ENCODE measurements at places on chromosomes 7 and 10.

GRCh38 chr7:111622084-111622483 is 59.8 kb upstream of the IMMP2L start:
- H3K4me1 ChIP-seq, result no peaks in the 10 kb centered on the region
- H3K27ac ChIP-seq, result no peak overlapping the region
- no peaks in the 10 kb centered on the region for H3K27me3 ChIP-seq
- DNase-seq, result no peak
- no peaks in the 10 kb centered on the region for H3K36me3 ChIP-seq

DNA sequence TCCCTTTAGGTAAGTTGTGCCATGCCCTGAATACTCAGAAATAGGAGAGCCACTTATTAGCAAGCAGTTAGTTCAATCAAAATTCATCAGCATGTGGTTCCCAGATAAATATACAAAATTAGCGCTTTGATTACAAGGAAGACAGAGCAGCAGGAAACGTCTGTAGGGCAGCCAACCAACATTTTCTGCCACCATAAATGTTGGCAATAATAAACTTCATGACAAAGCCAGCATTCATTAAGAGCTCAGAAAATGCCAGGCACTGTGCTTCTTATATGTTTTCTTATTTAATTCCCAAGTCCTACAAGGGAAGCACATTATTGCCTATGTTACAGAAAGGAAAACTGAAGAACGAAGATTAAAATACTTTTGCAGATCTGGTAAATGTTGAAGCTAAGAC is 22.0 kb upstream of the ABCB5 start:
- no peak for DNase-seq
- H3K27me3 ChIP-seq, result no peaks in the 10 kb centered on the region
- no peak overlapping the region for H3K4me3 ChIP-seq
- no peaks in the 10 kb centered on the region for H3K4me1 ChIP-seq

DNA sequence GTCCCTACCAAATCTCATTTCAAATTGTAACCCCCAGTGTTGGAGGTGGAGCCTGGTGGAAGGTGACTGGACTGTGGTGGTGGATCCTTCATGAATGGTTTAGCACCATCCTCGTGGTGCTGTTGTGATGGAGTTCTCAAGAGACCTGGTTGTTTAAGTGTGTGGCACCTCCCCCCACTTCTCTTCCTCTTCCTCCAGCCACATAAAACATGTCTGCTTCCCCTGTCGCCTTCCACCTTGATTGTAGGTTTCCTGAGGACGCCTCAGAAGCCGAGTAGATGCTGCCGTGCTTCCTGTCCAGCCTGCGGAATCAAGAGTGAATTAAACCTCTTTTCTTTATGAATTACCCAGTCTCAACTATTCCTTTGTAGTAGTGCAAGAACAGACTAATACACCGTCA is 21.0 kb downstream of the GRB10 start:
- DNase-seq, result no peak
- H3K4me1 ChIP-seq, result peaks cover 28% of the 10 kb centered on the region
- H3K36me3 ChIP-seq, result no peaks in the 10 kb centered on the region
- no peaks in the 10 kb centered on the region for H3K27me3 ChIP-seq
- no peak overlapping the region for H3K27ac ChIP-seq

GRCh38 chr7:43666938-43667337 is 62.4 kb downstream of the COA1 start:
- peaks cover 27% of the 10 kb centered on the region for H3K4me1 ChIP-seq
- H3K27ac ChIP-seq, result no peak overlapping the region
- no peak overlapping the region for H3K4me3 ChIP-seq
- H3K36me3 ChIP-seq, result peaks cover 5% of the 10 kb centered on the region
- no peaks in the 10 kb centered on the region for H3K27me3 ChIP-seq
- DNase-seq, result no peak

DNA sequence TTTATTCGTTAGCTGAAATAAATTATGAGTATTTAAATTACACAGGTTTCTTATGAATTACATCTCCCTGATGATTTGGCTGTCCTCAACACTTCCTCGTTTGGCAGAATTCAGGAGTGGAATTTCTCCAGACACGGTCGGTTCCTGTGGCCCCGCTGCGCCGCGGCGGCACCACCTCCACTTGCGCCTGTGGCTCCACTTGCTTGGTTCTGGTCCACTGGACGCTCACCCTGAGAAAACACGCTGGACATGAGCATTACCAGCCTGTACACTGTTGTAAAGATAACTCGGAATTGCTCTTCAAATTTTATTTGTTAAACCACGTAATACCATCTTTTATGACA is 85.3 kb downstream of the ZNF33B start:
- peak overlapping the region; percentile 84 for H3K27ac ChIP-seq
- no peaks in the 10 kb centered on the region for H3K27me3 ChIP-seq
- peaks cover 19% of the 10 kb centered on the region for H3K36me3 ChIP-seq
- peaks cover 9% of the 10 kb centered on the region for H3K4me1 ChIP-seq

DNA sequence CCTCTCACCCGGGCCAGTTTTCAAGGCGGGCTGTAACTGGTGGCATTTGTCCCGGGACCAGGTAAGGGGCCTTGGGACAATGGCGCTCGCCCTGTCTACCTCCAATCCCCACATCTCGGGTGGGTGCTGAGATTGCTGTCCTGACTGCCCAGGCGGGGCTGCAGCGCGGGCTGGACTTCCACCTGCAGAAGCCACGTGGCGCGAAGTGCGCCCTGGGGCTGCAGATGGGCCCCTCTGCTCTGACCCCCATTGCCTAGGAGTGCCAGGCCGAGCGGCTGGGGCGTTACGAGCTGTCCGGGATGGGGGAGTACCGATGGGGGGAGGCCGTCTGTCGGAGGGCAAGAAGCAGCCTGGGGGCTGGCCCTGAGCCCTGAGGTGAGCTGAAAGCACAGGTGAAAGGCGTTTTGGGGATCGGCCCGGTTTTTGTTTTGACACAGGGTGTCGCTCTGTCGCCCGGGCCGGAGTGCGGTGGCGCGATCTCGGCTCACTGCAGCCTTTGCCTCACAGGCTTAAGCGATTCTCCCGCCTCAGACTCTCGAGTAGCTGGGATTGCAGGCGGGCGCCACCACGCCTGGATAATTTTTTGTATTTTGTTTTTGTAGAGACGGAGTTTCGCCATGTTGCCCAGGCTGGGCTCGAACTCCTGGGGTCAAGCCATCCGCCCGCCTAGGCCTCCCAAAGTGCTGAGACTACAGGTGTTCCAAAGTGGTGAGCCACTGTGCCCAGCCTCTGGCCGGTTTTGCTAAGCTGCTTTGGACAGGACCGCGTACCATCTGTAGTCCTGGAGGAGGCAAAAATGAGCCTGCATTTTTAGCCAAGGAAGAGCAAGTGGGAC is at the start of gene SFXN2:
Gene SFXN2 (plus strand): TSS at position 16 of the 835 bp plus-strand sequence. CDS start 12,001 bp downstream, outside the sequence.
- DNase-seq, result no peak
- H3K27me3 ChIP-seq, result no peaks in the 10 kb centered on the region
- no peaks in the 10 kb centered on the region for H3K36me3 ChIP-seq
- H3K4me1 ChIP-seq, result peaks cover 12% of the 10 kb centered on the region
- H3K4me3 ChIP-seq, result peak within 1 kb of the TSS; percentile 97

GRCh38 chr7:69282946-69283345 is 315.3 kb upstream of the AUTS2 start:
- DNase-seq, result no peak
- peaks cover 10% of the 10 kb centered on the region for H3K4me1 ChIP-seq
- H3K4me3 ChIP-seq, result no peak overlapping the region
- no peaks in the 10 kb centered on the region for H3K27me3 ChIP-seq

DNA sequence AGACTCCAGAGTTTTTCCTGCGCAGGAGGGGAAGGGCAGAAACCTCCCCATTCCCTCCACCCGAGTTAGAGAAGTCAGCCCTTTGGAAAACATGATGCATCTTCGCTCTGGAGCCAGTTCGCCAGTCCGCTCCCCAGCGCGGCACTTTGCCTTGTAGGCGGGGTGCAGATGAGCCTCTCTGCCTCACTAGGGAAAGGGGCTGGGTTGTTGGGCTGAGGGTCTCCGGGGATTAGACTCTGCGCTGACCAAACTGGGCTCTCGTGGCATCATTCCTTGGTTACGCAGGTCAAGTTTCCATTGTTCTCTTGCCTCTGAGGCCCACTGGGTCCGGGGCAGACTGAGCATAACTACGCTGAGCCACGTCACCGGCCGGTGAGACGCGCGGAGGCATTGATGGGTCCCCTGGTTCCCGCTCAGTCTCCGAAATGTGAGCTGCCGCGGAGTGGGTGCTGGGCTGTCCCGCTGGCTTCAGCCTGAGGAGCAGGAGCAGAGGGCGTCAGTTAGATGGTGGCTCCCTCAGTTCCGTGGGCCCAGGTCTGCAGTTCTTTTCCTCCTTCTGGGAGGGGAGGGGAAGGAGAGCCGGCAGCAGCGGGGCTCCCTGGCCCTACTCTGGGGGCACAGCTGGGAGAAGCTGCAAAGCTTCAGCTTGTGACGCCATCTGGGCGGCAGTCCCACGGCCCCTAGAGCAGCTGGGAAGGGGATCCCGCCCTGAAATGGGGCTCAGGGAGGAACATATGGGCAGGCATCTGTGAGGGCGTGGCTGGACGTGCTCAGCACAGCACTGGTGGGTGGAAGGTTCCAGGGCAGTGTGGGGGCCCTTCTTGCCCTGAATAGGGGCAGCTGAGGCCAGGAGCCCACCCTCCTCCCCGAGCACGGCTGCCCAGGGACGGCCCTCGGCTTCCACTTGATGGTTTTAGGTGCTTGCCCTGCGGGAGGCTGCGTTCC is 121.3 kb upstream of the BTBD16 start:
- H3K27me3 ChIP-seq, result no peaks in the 10 kb centered on the region
- peaks cover 22% of the 10 kb centered on the region for H3K4me1 ChIP-seq
- DNase-seq, result peak; percentile 87
- no peak overlapping the region for H3K4me3 ChIP-seq
- H3K27ac ChIP-seq, result peak overlapping the region; percentile 75
- no peaks in the 10 kb centered on the region for H3K36me3 ChIP-seq

DNA sequence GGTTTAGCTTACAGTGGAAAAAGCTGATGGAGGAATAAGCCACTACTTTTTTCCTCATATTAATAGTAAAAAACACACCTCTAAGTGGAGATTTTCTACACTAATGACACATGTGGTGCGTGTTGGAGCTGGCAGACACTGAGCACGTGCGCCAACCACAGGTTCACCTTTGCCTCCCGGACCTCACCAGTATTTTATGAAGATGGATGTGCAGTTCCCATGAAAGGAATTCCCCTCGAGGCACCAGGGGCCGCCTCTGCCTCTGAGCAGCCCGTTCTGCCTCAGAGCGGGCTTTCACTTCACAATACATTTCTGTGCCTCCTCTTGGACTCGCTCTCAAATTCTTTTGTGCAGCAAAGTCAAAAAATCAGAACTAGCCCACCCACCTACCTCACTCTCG is 477.5 kb upstream of the ADARB2 start:
- no peaks in the 10 kb centered on the region for H3K36me3 ChIP-seq
- DNase-seq, result no peak
- no peaks in the 10 kb centered on the region for H3K4me1 ChIP-seq
- no peaks in the 10 kb centered on the region for H3K27me3 ChIP-seq
- H3K4me3 ChIP-seq, result no peak overlapping the region
- H3K27ac ChIP-seq, result no peak overlapping the region

DNA sequence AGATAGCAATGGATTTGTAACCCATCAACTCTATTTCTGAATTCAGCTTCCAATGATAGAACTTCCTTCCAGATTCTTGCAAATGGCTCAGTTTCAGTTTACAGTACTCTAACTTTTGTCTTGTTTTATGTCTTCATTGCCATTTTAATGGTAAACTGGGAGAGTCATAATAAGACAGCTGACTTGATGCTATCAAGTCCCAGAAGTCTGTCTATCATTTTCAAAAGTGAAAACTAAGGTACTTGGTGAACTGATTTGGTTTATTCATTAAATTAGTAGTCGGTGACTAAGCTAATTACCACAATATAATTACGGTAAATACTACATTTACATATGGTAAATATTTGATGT is 25.0 kb downstream of the RTKN2 start:
- no peaks in the 10 kb centered on the region for H3K27me3 ChIP-seq
- no peak overlapping the region for H3K4me3 ChIP-seq
- no peak for DNase-seq
- no peaks in the 10 kb centered on the region for H3K36me3 ChIP-seq

GRCh38 chr7:92588561-92588960 is 1.6 kb downstream of the FAM133B start:
- peaks cover 38% of the 10 kb centered on the region for H3K4me1 ChIP-seq
- H3K27ac ChIP-seq, result no peak overlapping the region
- no peak for DNase-seq
- no peaks in the 10 kb centered on the region for H3K27me3 ChIP-seq
- peak overlapping the region; percentile 79 for H3K4me3 ChIP-seq

DNA sequence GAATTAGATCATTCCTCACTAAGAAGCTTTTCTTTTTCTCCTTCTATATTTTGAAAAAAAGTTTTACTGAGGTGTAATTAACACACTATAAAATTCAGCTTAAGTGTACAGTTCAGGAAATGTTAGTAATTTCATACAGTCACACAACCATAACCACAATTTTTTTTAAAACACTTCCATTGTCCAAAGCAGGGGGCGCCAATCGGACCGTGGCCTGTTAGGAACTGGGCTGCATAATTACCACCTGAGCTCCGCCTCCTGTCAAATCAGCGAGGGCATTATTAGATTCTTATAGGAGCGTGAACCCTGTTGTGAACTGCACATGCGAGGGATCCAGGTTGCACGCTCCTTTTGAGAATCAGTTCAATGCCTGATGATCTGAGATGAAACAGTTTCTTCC is 427.1 kb downstream of the TFEC start:
- H3K4me3 ChIP-seq, result no peak overlapping the region
- DNase-seq, result no peak
- no peaks in the 10 kb centered on the region for H3K27me3 ChIP-seq
- no peaks in the 10 kb centered on the region for H3K4me1 ChIP-seq
- H3K27ac ChIP-seq, result no peak overlapping the region

GRCh38 chr7:51288896-51289622 is 27.6 kb downstream of the COBL start:
- no peaks in the 10 kb centered on the region for H3K27me3 ChIP-seq
- peaks cover 27% of the 10 kb centered on the region for H3K4me1 ChIP-seq
- no peak overlapping the region for H3K4me3 ChIP-seq
- H3K36me3 ChIP-seq, result no peaks in the 10 kb centered on the region
- DNase-seq, result no peak

- no peak for DNase-seq
- H3K4me3 ChIP-seq, result no peak overlapping the region
- peaks cover 31% of the 10 kb centered on the region for H3K4me1 ChIP-seq
- H3K36me3 ChIP-seq, result no peaks in the 10 kb centered on the region
- H3K27me3 ChIP-seq, result no peaks in the 10 kb centered on the region
Observed at GRCh38 chr7:139915268-139915863, 86.3 kb downstream of the TBXAS1 start.

DNA sequence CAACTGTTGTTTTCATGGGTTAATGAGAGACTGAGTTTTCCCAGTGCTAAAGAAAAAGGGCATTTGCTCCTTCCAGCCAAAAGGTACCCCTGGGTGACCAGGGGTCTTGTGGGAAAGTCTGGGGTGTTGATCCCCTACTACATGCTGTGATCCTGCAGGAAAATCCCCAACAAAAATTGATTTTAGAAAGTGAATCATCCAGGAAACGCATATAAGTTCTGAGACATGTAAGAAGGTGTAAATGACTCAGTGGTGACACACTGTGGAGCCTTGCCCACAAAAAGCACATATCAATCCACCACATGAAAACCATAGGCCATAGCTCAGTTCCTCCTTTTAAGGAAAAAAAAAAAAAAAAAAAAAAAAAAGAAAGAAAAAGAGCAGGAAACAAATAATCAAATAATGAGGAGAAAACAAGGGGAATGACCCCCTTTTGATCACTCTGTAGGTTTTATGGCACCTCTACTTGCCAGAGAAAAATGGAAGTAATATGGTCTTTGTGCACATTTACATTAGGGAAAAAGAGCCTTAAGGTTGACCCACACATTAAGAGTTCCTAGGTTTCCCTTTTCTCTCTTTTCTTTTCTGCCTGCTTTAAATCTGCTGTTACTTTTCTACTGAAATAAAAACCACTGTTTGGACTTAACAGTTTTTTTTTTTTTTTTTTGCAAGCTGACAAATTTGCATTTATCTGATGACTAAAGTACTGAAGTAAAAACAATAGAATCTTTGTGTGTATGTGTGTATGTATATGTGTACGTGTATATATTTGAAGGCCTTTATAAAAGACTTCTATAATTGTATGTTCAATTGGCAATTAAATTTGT is 386.0 kb downstream of the KIF20B start:
- no peak overlapping the region for H3K27ac ChIP-seq
- no peaks in the 10 kb centered on the region for H3K4me1 ChIP-seq
- no peaks in the 10 kb centered on the region for H3K36me3 ChIP-seq
- no peak for DNase-seq
